ENCODE measurements at places on chromosomes 7 and 10. TPM values are rescaled to one million over a fixed set of nuclear protein-coding genes. Genes with fewer than 3 reads are reported as not detected.

ATG9B gene
- 15.4 TPM for total RNA-seq

GHRHR gene
- total RNA-seq = not detected

CCDC146 gene
- total RNA-seq = 18.2 TPM

ATP6V0A4 gene
- 4.1 TPM for total RNA-seq

CYP2C19 gene
- total RNA-seq = 0.69 TPM

VSTM4 gene
- 40.5 TPM for total RNA-seq

FAM25A gene
- total RNA-seq = 16.3 TPM

PHKG1 gene
- 8.9 TPM for total RNA-seq

PCLO gene
- 3.8 TPM for total RNA-seq

ZNF804B gene
- not detected for total RNA-seq

DLX6 gene
- total RNA-seq = 0.20 TPM

SMKR1 gene
- 0.20 TPM for total RNA-seq

METTL27 gene
- 3.2 TPM for total RNA-seq

ORAI2 gene
- 5.2 TPM for total RNA-seq

SLC29A3 gene
- 2.2 TPM for total RNA-seq

UNCX gene
- not detected for total RNA-seq

KCND2 gene
- total RNA-seq = 0.79 TPM

IFIT3 gene
- 11.2 TPM for total RNA-seq

EPO gene
- total RNA-seq = not detected

ADAP1 gene
- 5.9 TPM for total RNA-seq

TSPAN15 gene
- total RNA-seq = 23.4 TPM

OR2A1 gene
- total RNA-seq = 0.20 TPM

TMEM236 gene
- total RNA-seq = 0.69 TPM

ZMIZ2 gene
- 11.8 TPM for total RNA-seq

NEUROD6 gene
- total RNA-seq = 0.30 TPM

VAX1 gene
- total RNA-seq = not detected

FERD3L gene
- total RNA-seq = not detected

TMEM225B gene
- 0.89 TPM for total RNA-seq

DNAJB9 gene
- total RNA-seq = 25.9 TPM

ZNF425 gene
- 2.4 TPM for total RNA-seq

PON1 gene
- total RNA-seq = 0.10 TPM

ARL3 gene
- 6.2 TPM for total RNA-seq

CRTAC1 gene
- total RNA-seq = 3.2 TPM
